AG09309 (cell line): ENCODE measurements at places on chromosomes 1 and 21.

DNA sequence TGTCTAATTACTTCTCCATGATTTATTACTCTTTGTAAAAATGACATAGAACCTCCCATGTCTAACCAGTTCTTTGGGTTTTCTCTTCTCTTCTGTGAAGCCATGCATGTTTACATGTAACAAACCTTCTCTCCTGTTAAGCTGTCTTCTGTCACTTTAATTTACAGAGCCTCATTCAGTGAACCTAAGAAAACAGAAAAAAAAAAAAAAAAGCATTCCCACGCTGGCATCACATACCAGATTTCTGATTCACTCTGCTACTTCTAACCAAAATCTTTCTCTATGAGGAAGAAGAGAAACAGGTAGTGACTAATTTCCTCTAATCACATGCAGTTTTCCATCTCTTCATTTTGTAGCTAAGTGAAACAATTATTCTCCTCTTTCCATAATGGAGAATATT, 141.4 kb upstream of the CXADR start:
- no peak for DNase-seq

GRCh38 chr1:96487971-96488370, 233.6 kb upstream of the PTBP2 start:
- DNase-seq = no peak

GRCh38 chr1:89973471-89974127, 21.3 kb upstream of the ZNF326 start:
- DNase-seq = no peak

GRCh38 chr1:89616844-89617627, 15.9 kb upstream of the LRRC8C start:
- no peak for DNase-seq

DNA sequence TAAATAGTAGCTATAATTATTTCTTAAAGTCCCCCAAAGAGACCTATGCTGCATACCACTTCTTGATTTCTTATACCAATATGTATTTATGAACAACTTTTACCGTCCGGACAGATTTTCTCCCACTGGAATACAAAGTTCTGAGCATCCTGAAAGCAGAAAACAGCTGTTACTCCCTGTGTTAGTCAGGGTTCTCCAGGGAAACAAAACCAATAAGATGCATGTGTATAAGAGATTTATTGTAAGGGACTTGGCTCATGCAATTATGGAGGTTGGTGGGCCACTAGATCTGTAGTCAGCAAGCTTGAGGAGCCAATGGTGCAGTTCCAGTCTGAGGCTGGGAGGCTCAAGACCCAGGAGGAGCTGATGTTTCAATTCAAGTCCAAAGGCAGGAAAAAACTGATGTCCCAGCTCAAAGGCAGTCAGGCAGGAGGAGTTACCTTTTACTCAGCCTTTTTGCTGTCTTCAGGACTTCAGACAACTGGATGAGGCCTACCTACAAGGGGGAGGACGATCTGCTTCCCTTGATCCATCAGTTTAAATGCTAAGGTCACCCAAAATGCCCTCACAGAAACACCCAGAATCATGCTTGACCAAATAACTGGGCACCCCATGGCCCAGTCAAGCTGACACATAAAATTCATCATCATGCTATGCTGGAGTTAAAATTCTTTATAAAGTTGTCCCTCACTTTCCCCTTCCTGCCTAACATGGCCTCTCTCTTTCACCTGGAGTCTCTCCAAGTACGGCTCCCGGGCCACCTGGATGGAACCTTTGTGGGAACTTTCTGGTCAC, 24.3 kb upstream of the ATF3 start:
- no peak for DNase-seq
